ENCODE measurements at places on chromosomes 1 and 21. TPM values are rescaled to one million over a fixed set of nuclear protein-coding genes. Genes with fewer than 3 reads are reported as not detected.

Gene RYR2
- 7.8 TPM for total RNA-seq

Gene ATP6V1G3
- total RNA-seq, result not detected

Gene GPA33
- total RNA-seq, result 0.90 TPM

Gene NUAK2
- total RNA-seq, result 8.8 TPM

Gene HAO2
- total RNA-seq, result not detected

GRCh38 chr1:18581420-18581880 is 49.2 kb upstream of the PAX7 start:
- no peak overlapping the region for H3K27ac ChIP-seq
- DNase-seq, result peak; percentile 71
- no peak overlapping the region for H3K4me3 ChIP-seq

DNA sequence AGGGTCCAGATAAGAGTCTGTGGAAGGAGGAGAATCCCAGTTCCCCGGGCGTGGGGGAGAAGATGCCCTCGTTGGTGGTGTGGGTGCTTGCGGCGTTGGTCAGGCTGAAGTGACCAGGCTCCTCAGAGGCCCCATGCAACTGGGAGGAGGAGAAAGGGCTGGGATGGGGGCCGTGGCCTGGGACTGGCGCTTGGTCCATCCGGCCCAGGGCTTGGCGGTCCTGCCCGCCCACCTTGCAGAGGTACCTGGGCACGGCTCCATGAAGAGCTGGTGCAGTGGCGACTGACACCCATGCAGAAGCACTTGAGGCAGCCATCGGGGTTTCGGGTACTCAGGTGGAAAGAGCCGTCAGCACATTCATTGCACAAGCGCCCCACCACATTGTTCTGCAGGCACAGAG is 60.8 kb downstream of the HSPG2 start:
- H3K4me1 ChIP-seq, result no peaks in the 10 kb centered on the region
- H3K4me3 ChIP-seq, result no peak overlapping the region
- H3K36me3 ChIP-seq, result peaks cover 96% of the 10 kb centered on the region
- no peak for DNase-seq
- H3K27ac ChIP-seq, result no peak overlapping the region

DNA sequence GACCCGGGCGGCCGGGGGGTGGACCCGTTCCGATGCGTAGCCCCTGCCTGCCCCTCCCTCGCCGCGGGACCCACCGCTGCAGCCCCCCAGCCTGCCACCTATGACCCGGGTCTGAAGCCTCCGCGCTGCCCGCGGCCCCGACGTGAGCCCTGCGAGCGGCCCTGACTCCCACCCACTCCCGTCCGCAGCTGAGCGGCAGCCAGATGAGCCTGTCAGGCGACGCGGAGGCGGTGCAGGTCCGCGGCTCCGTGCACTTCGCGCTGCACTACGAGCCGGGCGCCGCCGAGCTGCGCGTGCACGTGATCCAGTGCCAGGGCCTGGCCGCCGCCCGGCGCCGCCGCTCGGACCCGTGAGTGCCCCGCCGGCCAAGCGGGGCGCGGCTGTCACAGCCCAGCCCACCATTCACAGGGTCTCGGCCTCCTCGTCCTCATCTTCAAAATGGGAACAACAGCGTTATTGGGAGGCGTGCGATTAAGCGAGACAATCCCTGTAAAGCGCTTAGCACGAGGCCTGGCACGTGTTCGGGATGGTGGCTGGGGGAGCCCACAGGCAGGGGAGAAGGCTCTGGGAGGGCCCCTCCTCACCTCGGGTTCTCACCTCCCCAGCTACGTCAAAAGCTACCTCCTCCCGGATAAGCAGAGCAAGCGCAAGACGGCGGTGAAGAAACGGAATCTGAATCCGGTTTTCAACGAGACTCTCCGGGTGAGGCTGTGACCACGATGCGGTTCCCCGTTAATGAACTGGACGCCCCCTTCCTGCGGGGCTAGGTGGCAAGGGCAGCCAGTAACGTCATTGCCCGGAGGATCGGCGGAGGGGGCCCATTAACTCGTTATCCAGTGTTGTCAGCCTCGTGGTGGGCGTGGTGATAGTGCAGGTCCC is 8.2 kb downstream of the SYTL1 start:
- DNase-seq, result peak; percentile 90
- no peak overlapping the region for H3K27ac ChIP-seq
- H3K4me1 ChIP-seq, result peaks cover 13% of the 10 kb centered on the region
- no peaks in the 10 kb centered on the region for H3K27me3 ChIP-seq
- H3K4me3 ChIP-seq, result peak overlapping the region; percentile 51

- H3K27ac ChIP-seq, result no peak overlapping the region
- no peaks in the 10 kb centered on the region for H3K36me3 ChIP-seq
- peaks cover 9% of the 10 kb centered on the region for H3K4me1 ChIP-seq
- no peaks in the 10 kb centered on the region for H3K27me3 ChIP-seq
Measured at GRCh38 chr1:58908561-58909560, 125.0 kb upstream of the JUN start.

GRCh38 chr1:234772345-234773147 is 162.6 kb upstream of the IRF2BP2 start:
- H3K4me1 ChIP-seq, result peaks cover 14% of the 10 kb centered on the region
- peak; percentile 77 for DNase-seq
- H3K27me3 ChIP-seq, result no peaks in the 10 kb centered on the region
- H3K4me3 ChIP-seq, result no peak overlapping the region
